ENCODE measurements at places on chromosomes 3 and 15.

- DNase-seq, result no peak
These were observed 41.8 kb downstream of the SLC24A1 start for GRCh38 chr15:65663521-65663920.

GRCh38 chr3:184314363-184314699, at the start of gene EIF4G1:
Gene EIF4G1, plus strand, starts transcription at chr3:184314606. Its CDS starts 1,191 bp downstream, at chr3:184315797.
- DNase-seq, result peak; percentile 89

GRCh38 chr3:13878281-13879101, 1.4 kb downstream of the WNT7A start:
- no peak for DNase-seq

- DNase-seq, result peak; percentile 39
These were observed 38.4 kb upstream of the PPP2R3A start for GRCh38 chr3:135927155-135927554.

GRCh38 chr15:30997270-30997669, 5.8 kb upstream of the MTMR10 start:
- no peak for DNase-seq

- DNase-seq, result no peak
These were observed 6.3 kb downstream of the THBS1 start for GRCh38 chr15:39587096-39587721.

DNA sequence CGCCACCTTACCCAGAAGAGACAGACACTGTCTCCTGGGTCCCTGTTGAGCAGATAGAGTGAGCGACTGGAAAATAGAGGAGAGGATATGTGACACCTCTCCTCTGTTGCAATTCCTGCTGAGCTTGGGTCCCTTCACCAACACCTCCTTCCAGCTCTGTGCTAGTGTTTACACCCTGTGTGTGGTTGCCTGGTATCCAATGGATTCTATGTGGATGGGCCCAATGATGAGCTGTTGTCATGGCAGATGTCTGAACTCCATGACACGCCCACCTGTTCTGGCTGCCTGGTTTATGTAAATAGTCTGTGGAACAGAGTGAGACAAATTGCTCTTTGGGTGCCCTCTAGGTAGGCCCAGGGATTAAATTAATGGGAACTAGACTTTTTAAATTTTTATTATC, 23.7 kb downstream of the RBM5 start:
- DNase-seq, result no peak
